ENCODE measurements at places on chromosomes 12 and 14.

- DNase-seq: no peak
Observed at GRCh38 chr12:68743356-68743755, 2.6 kb upstream of the SLC35E3 start.

DNA sequence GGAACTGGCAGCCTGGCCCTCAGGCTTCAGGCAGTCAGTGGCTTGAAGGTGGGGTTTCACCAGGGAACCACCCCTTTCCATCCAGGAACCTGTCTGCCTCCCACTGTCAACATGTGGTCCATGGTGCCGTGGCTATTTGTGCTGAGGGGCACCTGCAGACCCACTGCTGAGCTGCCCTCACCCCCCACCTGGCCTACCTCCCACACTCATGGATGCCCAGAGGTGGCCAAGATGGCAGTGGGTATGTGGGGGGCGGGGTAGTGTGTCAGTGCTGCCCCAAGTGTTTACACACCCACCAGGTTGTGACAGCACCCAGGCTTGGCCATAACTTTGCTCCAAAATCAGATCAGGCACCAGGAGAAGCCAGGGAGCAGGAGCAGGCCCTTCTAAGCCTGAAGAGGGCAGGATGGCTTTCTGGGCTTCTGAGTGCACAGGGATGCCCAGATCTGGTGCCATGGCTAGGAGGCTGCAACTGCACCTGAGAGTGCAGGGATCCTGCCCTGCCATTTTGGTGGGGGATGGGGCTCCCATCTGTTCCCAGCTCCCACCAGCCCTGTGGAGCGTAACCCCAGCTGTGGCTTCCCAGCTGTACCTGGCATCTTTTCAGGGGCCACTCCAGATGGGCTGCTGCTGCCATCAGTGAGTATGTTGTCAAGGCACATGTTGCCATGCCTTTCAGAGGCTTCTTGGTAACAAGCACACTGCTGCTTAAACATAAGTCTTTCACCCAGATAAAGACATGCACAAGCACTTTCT lies 263.9 kb downstream of the LRIG3 start:
- no peak for DNase-seq

DNA sequence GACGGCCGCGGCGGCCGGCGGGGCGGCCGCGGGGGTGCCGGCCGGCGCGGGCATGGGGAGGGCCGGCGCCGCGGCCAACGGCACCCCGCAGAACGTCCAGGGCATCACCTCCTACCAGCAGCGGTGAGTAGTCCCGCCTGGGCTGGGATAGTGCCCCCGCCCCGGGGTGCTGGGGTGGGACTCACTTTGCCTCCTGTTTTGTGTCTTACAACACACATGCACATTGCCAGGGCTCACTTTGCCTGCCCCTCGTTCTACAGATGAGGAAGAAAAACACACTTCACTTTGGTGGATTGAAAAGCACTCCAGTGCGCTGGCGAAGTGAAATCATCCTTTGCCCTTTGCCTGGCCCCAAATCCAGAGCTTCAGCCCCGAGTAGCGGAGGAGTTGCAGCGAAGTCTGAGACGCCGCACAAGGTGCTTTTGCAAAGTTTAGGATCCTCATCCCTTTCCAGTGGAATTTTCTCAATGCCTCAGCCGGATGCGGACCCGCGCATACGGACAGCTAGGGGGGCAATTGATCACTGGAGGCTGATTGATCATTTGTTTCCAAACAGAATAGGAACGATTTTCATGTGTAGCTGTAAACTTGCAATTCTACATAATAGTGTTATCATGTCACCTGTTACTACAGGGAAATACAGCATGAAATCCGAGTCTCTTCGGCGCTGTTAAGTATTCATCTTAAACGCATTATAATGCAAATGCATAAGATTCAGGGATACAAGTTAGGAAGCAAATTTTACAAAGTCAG lies 3.6 kb upstream of the NPAS3 start:
- DNase-seq: no peak

DNA sequence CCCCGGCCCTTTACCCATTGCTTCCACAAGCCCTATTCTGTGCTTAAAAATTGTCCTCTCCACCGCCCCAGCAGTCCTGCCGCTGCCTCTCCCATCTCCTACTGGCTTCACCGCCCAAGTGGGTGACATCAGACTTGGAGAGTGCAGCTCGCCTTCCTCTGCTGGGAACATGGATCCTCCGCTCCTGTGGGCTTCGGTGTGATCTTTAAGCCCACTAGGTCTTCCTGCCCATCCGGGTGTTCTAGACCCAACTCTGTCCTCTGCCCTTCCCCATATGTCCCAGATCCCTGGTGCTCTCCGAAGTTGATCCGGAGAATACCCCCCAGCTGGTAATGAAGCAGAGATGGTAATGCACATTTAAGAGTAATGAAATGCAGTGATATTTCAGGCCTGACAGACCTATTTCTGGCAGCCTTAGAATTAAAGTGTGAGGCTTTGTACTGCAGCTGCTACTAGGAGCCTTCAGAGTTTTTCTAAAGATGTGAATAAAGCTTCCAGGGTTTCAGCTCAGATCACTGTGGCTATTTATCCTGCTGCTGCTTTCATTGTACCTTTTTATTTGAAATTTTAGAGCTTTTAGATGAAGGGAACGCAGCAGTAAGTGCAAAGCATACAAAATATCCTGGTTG lies 22.9 kb upstream of the CTDSP2 start:
- no peak for DNase-seq

GRCh38 chr14:79549515-79549914 lies 661.8 kb downstream of the DIO2 start:
- no peak for DNase-seq

GRCh38 chr12:104695453-104696148 lies 238.9 kb downstream of the CHST11 start:
- DNase-seq: peak; percentile 87

DNA sequence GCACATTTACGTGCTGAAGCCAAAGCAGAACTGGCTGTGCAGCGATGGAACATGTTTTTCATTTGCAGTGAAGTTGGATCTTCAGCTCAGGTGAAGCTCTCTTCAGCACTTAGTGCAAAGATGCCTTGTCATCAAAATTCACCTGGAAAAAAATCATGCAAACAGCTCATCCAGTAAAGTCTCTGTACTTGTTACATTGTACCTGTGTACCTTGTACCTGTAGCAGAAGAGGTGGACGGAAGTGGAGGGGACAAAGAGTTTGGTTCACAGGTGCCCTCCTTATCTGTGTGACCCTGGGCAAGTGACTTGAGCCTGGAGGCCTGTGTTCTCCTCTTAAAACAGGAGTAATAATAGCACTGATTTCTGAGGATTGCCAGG lies 54.0 kb downstream of the ADGRD1 start:
- DNase-seq: no peak

- DNase-seq: no peak
Observed at GRCh38 chr12:57836442-57837375, 9.8 kb downstream of the CTDSP2 start.

- DNase-seq: no peak
Observed at GRCh38 chr12:127308148-127308547, 958.8 kb upstream of the TMEM132C start.

DNA sequence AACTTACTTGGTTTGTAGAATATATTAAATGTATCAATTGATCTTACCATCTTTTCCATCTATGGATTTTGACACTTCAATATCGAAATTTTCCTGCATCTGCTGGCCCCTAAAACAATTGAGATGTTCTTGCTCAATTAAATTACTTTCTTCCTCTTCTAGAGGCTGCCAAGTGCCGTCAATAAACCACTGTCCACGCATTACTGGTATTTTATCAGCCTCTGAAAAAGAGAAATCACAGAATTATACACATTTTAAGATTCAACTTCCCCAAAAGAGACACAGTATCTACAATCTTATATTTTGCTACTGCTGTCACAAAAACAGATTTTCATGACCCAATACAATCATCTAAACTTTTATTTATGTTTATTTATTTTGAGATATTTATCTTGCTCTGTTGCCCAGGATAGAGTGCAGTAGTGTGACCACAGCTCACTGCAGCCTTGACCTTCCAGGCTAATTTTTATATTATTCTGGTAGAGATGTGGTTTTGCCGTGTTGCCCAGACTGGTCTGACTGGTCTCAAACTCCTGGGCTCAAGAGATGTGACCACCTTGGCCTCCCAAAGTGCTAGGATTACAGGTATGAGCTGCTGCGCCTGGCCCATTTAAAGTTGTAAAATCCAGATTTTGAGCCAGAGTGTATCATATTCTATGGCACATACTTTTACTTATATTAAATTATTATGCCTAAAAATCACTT lies 49.3 kb downstream of the DDHD1 start:
- no peak for DNase-seq

DNA sequence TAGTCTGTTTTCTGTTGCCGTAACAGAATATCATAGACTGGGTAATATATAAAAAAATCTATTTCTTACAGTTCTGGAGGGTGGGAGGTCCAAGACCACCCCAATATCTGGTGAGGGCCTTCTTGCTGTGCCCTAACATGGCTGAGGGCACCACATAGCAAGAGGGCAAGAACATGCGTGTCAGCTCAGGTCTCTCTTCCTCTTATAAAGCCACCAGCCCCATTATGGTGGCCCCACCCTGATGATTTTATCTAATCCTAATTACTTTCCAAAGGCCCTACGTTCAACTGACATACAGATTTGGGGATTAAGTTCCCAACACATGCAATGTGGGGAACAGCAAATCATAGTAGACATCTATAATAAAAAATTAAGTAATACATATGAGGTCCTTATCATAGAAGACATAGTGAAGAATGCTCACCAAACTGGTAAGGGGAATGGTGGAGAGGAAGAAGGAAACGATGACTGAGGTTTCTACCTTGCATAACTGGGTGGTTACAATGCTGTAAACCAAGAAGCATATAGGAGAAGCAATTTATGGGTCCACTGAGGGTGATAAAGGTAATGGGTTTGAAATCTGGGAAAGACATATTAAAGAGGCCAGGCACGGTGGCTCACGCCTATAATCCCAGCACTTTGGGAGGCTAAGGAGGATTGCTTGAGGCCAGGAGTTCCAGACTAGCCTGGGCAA lies 27.0 kb downstream of the BTBD7 start:
- DNase-seq: no peak

DNA sequence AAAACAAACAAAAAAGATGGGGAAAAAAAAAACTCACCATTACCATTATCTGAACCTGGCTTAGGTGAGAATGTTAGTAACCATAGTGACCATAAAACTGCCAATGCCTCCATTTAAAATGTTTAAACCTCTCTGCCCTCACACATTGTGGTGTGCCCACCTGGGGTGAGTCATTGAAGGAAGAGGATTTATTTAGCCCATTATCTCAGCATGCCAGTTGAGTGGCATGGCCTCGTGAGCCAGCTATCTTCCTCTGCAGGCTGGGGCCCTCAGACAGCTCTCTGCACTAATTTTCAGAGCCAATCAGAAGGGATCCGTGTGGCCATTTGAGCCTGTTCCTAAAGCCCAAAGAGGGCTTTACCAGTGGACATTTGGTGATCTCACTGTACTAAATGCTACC lies 81.8 kb upstream of the CCDC198 start:
- DNase-seq: no peak

GRCh38 chr14:23528555-23528954 lies 23.0 kb downstream of the ZFHX2 start:
- DNase-seq: no peak

GRCh38 chr12:27808841-27809240 lies 28.8 kb upstream of the MANSC4 start:
- no peak for DNase-seq

- no peak for DNase-seq
Observed at GRCh38 chr12:80622271-80622670, 85.2 kb upstream of the MYF6 start.

- no peak for DNase-seq
Observed at GRCh38 chr12:52019113-52019770, 12.5 kb downstream of the TAMALIN start.

DNA sequence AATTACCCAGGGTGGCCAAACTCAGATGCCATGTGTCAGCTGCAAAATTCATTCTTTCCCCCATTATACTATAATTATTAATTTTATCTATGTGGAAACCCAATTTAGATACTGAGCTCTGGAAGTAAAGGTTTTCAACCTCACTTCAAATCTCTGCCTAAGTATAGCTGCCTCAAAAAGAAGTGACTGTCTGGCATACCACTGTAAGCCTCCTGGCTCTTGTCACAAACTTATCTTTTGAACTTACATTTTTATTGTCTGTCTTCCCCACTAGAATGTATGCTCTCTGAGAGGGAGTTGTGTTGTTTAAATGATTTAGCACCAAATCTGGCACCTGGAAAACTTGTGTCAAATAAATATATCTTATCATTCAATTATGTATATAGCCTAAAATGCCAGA lies 16.1 kb upstream of the PRICKLE1 start:
- no peak for DNase-seq

Data from T-cell (primary cell).